ENCODE measurements at places on chromosomes 2 and 18.
A peak's percentile ranks its signal among the peaks of the same experiment; 100 is the strongest.

GRCh38 chr2:128384446-128384845, 65.8 kb upstream of the HS6ST1 start:
- DNase-seq = no peak

GRCh38 chr2:120373424-120373823, 27.5 kb downstream of the INHBB start:
- no peak for DNase-seq

DNA sequence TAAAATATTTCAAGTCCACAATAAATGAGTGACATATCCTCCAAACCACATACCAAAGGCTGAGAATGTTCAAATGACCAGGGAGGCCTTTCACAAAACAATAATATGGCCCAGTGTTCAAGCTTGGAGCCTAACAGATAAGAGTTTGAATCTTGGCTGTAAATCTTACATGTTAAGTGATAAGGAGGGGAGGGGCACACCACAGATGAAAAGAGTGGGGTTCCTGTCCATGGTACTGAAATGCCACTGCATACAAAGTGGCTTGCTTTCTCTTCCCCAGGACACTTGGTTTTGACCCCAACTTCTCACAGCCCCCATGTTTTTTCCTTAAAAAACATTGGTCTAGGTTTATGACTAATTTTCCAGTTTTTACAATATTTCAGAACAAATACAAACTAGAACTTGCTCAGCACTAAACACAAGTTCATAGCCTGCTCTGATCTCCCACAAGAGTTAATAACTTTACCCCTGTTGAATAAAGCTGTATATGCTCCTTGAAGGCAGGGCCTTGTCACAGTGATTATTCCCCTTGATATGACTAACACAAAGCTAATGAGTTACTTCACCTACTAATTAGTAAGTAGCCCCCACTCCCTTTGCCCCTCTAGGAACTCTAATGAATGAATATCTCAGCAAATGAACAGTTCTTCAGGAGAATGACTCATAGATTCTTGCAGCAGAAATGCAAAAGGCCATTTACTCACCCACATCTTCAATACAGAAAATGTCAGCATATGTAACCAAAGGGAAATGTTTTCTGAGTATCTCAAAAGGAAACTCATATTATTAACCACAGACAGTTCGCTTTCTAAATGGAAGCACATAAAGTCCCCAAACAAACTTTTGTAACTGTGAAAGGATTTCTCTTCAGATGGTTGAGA, 142.2 kb downstream of the SATB2 start:
- DNase-seq = no peak

DNA sequence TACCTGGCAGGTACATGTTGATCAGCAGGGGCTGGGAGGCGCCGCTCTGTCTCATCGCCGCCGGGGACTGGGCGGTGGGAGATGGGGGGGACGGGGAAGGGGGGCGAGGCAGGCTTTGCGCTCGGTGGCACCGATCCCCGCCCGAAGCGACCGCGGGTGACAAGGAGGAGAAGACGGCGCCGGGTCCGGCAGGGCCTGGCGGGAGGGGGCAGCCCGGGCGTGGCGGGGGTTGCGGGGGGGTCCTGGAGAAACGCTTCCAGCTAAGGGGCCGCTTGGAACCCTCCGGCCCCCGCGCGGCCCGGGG, at the start of gene FEV:
TSS of gene FEV (minus strand) at position 164 of the 304 bp plus-strand sequence. CDS start at position 55, 109 bp downstream.
- DNase-seq = no peak

GRCh38 chr2:220946552-220946951, 625.6 kb downstream of the EPHA4 start:
- no peak for DNase-seq

DNA sequence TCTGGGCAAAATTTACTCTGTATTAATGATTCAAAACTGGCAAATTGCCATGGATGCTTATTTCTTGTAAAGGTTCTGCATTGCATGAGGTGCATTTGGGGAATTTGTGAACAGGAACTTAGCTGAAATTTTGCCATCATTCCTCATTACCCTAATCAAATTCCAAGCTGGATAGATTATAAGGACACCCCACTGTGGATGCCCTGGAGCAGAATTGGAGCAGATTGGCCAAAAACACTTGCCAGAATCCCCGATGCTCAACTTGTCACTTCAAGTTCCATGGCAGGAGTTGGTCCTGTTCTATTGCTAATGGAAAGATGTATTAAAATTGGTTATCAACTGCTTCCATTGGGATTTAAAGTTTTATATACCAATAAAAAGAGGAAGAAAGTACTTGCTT, 237.9 kb downstream of the CCDC102B start:
- DNase-seq = no peak

DNA sequence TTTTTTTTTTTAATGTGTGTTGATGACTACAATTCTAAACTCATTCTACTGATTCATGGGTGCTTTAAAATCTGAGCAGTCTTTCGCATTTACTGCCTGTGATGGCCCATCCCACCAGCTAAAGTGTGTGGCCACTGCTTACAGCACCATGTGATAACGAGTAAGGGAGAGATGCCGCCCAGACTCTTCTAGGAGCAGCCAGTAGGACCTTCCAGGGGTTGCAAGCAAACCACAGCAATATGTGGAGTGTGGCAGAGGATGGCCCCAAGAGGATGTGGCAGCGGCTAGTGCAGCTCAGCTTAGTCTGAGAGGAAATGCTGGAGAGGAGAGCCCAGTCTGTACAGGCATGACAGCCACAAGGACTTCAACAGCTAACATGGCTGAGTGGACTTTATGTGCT, 14.9 kb downstream of the IL1B start:
- DNase-seq = no peak

- DNase-seq = no peak
Measured at GRCh38 chr2:182883451-182883850, 17.0 kb upstream of the FRZB start.

DNA sequence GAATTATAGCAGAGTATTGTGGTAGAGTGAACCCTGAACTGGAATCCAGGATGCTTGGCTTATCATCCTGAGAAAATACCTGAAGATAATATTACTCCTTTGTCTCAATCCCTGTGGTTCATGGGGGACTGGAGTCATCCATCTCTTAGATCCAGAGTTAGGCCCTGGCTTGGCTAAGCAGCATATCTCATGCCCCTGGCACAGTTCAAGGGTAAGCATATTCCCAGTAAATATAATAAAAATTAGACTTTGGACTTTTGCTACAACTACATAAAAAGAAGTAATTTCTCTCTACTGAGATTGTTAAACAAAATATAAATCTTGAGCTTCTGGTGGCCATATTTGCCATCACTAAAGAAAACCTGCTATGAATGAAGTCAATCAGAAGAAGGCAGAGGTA, 47.7 kb upstream of the STK39 start:
- no peak for DNase-seq

GRCh38 chr2:235740821-235741220, 247.0 kb downstream of the AGAP1 start:
- no peak for DNase-seq

DNA sequence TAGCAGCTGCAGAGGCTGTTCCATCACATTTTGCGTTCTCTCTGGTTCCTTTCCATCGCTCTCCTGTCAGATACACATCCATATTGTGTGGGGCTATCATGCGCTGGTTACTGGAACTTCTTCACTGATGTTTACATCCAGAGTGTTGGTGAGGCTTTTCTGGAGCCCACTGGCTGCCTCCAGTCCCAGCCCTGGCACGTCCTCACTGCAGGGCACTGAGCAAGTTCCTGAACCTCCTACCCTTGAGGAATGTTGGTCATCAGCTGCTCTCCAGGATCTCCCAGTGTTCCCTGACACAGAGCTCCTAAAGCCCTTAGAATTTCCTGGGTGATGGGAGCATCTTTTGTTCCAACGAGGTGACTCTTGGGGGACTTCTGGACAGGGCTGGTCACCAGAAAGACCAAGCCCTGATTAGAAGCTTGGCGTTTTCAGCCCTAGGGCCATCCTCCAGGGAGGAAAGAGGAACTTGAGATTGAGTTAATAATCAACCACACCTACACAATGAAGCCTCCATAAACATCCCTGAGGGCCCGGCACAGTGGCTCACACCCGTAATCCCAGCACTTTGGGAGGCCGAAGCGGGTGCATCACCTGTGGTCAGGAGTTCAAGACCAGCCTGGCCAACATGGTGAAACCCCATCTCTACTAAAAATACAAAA, 81.3 kb downstream of the TFCP2L1 start:
- no peak for DNase-seq

GRCh38 chr2:233387667-233388528, 33.6 kb downstream of the DGKD start:
- no peak for DNase-seq

DNA sequence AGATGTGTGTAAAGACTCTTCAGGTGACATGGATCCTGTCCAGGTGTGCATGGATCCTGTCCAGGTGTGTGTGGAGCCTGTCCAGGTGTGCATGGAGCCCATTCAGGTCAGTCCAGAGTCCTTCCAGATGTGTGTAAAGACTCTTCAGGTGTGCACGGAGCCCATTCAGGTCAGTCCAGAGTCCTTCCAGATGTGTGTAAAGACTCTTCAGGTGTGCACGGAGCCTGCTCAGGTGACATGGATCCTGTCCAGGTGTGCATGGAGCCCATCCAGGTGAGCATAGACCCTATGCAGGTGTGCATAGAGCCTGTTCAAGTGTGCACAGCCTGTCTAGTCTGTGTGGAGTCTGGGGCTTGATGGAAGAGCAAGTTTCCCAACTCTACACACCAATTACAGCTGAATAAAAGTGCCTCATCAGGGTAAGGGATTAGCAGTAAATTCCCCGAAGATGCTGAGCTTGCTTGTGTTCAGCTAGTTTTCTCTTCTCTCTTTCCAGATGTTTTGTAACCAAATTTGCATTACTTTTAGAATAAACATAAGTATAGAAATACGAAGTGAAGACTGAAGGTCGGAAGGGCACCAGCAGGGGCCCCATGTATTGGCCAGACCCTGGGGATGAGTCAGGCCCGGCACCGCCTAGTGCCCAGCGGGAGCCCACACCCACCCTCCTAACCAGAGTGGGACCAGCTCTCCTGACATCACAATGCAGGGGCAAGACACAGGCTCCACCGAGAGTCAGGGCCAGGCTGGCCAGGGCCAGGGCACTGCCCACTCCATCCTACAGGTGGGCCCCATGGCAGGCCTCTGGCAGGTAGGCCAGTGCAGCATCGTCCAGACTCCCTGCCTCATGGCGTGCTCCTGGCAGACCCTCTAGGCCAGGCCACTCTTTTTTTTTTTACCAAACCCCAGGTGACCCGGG, 38.6 kb upstream of the GPC1 start:
- DNase-seq = no peak

GRCh38 chr2:151762694-151763093, 28.4 kb upstream of the NEB start:
- DNase-seq = no peak

GRCh38 chr2:241545106-241545505, 13.4 kb upstream of the BOK start:
- peak; percentile 10 for DNase-seq

GRCh38 chr2:74317701-74318100, 25.5 kb downstream of the SLC4A5 start:
- DNase-seq = no peak

- DNase-seq = no peak
Measured at GRCh38 chr18:22609642-22610041, 191.9 kb upstream of the CTAGE1 start.

- DNase-seq = no peak
Measured at GRCh38 chr2:202036601-202037037, 3.0 kb downstream of the FZD7 start.

GRCh38 chr2:17318013-17318412, 200.2 kb downstream of the RAD51AP2 start:
- no peak for DNase-seq

- DNase-seq = no peak
Measured at GRCh38 chr2:23360571-23361125, 24.3 kb upstream of the KLHL29 start.

DNA sequence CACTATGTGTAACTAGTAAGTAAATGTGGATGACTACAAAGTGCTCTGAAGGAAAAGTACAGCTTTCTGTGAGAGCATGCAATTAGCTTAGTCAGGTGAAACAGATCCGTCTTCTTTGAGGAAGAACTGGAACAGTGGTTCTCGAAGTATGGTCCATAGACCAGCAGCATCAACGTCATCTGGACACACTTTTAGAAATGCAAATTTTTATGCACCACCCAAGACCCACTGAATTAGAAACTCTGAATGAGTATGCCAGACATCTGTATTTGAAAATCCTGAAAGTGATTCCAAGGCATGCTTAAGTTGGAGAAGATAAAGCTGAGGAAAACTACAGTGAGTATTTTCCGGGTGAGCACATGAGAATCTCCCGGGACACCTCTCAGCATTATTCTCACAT, 130.7 kb upstream of the SPHKAP start:
- no peak for DNase-seq

DNA sequence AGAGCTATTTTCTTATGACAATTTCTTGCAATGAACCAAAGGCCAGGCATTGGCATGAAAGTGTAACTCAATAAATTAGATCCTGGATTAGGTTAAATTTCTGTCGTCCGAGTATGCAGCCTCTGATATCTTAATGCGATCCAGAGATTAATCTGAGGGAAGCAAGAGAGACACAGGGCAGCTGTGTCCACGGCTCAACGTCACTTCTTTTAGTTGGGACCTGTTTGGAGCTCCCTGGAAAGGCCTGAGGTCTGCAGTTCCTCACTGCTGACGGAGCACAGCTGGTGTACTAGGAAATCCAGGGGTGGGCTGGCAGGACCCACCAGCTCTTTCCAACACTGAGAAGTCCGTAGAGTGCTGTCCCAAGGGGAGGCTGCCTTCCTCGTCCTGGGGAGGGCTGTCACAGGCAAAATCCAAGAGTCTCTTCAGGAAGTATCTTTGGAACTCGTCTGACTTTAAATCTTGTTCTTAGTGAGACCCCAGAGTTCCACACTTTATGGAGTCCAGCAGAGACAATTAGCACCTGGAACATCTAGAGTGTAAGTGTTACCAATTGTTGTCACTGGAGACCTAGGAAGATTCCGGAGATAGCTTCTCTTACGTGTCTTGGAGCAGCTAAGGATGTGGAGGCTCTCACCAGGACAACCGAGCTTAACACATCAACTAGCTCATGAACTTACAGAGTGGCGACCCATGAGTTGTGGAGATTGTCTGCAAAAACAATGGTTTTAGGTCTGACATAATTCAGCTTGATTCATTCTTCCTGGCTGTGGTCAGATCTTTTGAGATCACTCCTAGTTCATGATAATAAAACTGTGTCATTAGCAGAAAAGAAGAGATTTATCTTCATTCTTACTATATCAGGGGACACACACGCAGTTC, 173.7 kb downstream of the ACKR3 start:
- no peak for DNase-seq

DNA sequence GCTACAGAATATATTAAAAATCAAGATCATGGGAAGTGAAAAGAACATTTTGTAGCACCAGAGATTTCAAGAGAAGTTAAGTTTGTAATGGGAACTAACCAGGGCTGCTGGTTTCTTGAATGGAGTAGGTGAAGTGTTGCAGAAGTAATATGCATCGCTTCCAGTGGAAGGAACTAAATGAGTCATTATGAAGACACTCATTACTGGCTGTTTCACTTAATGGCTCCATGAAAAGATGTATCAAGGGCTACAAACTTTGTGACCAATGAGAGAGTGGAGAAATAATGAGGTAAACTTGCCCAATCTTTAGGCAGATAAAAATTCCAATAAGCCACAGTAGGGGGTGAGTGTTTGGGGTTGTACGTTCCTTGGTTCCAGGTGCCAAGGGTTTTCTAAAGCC, 380.4 kb upstream of the POU3F3 start:
- no peak for DNase-seq

All from GM10248 (cell line).